Right renal cortex interstitium (tissue), 3 donors: ENCODE measurements at places on chromosomes 2 and 18.

GRCh38 chr18:47254341-47254939 lies 3.0 kb upstream of the SKOR2 start:
- no peak for DNase-seq

GRCh38 chr2:24022975-24023575 lies 13.2 kb downstream of the MFSD2B start:
- DNase-seq: no peak

DNA sequence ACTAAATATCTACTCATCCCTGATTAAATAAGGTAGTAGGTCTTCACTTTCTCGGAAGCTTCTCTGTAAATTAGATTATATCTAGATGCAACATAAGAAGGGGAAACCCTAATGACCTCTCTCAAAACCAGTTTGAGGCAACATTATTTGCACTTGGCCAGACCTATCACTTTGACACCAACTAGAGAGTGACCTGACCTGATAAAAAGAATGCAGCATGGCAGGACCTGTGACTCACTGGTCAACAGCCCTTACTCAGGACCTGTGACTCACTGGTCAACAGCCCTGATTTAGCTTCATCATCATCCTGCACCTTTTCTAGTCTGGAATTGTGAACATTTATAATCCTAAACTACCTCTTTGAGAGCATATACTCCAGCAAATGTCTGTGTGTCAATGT lies 1957.7 kb upstream of the CELF4 start:
- no peak for DNase-seq

DNA sequence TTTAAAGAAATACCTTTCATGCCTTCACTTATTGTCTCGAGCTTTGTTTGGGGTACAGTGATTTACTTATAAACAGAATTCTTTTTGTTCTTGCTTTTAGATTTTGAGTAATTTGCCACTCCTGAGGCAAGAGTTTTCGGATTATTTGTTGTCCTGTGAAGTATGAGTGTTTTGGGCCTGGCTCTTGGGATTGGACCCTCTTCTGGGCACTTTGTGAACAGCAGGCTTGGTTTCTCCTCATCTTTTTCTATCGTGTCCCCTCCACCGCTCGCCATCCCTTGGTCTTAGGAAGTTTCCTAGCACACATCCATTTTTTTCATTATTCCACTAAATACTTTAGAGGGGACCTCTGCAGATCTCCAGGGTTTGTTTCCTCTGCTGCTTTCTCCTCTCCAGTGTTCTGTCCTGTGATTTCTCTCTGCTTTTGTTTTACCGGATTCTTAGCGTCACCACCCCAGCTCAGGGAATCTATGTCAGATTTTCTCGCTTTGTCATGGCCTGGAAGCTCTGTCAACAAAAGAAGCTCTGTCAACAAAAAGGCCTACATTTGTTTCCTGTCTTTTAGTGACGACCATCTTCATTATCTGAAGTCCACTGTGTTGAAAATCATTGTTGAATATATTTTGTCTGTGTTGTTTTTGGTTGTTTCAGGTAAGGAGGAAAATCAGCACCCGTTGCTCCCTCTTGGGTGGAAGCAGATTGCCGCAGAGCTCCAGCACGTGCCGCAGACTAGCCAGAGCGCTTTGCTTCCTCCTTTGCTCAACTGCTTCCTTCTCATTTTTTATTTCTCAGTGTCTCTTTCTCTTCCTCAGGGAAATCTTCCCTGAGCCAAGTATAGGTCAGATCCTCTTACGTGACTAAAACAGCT lies 27.8 kb downstream of the ANKRD62 start:
- DNase-seq: no peak

GRCh38 chr18:49788327-49788898 lies 24.9 kb downstream of the ACAA2 start:
- DNase-seq: no peak

GRCh38 chr18:55863391-55863706 lies 275.4 kb upstream of the TCF4 start:
- DNase-seq: no peak

DNA sequence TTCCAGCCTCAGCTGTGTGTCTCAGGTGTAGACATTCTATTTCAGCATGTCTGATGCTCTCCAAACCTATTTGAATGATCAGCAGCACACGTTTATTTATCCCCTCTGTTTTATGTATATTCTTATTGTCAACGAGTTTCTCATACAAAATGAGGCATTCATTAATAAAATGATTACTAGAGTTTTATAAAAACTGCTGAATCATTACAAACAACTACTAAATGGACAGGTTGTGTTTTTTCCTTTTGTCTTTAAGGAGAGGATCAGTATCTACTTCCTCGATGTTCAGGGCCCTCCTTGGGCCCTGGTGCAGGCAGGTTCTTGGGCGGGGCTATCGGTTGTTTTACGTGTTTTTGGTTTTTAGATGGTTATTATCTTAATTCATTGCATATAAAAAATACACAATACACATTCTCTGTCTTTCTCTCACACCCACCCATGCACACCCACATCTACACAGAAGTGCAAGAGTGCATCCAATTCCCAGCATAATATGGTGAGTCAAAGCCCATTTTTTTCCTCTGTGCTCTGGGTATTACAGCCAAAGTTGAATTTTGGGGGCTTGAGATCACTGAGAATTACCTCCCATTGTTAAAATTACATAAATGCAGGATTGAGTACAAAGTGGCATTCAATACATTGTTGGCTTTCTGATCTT lies 24.2 kb downstream of the LPIN1 start:
- DNase-seq: no peak

DNA sequence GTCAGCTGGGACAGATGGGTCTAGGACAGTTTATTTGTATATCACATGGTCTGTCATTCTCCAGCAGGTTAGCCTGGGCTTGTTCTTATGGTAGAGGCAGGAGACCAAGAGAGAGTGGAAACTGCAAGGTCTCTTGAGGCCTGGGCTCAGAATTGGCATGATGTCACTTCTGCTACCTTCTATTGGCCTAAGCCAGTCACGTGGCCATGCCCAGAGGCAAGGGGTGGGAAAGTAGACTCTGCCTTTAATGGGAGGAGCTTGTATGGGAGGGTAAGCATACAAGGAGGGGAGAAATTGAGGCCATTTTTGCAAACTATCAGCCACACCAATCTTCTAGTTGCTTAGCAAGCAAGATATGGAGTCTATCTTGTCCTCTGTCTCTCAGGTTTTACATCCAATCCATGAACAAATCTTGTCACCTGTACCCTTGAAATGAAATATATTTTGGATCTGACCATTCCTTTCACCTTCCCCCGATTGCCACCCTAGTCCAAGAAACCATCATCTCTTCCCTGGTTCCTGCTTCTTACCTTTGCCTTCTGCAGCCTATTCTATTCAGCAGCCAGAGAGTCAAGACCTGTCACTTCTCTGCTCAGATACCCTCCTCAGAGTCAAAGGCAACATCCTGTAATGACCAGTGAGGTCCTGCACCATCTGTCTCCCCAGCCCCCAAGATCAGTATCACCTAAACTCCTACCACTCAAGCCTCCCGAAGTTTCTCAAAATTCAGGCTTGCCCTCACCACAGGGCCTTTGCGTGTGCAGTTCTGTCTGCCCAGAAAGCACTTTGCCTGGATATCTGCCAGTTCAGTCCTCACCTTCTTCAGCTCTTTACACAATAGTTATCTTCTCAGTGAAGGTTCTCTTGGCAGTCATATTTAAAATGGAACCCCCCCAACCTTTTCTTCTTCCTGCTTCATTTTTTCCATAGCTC lies 240.0 kb downstream of the LOXHD1 start:
- DNase-seq: no peak

GRCh38 chr2:52880872-52881271 lies 886.7 kb upstream of the CHAC2 start:
- DNase-seq: no peak

- no peak for DNase-seq
These were observed 22.5 kb downstream of the C1QL2 start for GRCh38 chr2:119136093-119136492.

- no peak for DNase-seq
These were observed 293.3 kb upstream of the PARD3B start for GRCh38 chr2:204251998-204252376.

DNA sequence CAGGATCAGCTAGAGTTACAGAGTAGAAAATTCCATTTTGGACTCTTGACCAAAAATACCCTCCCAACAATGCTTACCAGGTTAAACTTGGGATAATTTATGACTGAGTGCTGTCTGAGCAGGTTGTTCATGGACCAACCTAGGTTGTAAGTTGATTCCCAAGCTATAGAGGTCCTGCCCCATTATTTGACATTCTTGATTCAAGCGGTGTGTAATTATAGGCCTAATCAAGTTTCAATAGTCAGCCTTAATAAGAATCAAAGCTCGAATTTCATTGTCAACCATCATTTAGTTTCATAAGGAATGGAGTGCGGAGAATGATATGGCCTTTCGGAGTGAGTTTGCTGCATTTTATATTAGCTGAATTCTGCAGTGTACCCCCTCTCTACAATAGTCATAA lies 152.8 kb upstream of the FIGN start:
- DNase-seq: no peak

DNA sequence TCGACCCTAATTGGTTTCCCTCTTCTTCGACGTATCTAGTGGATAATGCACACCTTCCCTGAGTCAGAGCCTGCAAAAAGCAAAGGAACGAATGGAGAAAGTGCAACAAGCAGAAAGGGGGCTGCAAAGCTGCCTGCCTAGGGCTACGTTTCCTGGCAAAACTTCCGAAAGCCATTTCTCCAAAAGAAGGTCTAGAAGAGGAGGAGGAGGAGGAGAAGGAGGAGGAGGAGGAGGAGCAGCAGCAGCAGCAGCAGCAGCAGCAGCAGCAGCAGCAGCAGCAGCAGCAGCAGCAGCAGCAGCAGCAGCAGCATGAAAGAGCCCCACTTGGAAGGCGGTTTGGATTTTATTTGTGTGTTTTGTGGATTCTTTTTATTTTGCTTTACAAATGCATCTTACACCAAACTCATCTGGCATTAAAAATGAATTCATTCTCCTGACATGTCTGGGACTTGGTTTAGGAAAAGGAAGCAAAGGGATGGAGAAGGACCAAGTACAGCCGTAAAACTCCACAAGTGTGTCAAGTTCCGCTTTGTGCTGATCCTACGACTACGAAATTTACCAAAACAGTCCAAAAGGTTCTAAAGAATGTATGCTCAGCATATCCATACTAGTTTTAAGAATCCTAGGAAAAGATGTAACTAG lies 2.0 kb downstream of the TCF4 start:
- peak; percentile 30 for DNase-seq

DNA sequence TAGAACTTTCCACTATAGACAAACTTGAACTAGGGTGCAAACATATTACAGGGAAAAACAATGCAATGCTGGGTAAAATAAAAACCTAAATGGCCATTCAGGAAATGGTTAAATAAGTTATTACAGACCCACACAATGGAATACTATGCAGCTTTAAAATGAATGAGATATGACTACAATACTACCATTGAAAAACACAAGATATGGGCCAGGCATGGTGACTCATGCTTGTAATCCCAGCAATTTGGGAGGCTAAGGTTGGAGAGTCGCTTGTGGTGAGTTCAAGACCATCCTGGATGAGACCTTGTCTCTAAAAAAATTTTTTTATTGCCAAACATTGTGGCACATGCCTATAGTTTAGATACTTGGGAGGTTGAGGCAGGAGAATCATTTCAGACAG lies 6.8 kb downstream of the PECR start:
- no peak for DNase-seq

GRCh38 chr2:202113571-202114142 lies 40.6 kb downstream of the KIAA2012 start:
- no peak for DNase-seq

DNA sequence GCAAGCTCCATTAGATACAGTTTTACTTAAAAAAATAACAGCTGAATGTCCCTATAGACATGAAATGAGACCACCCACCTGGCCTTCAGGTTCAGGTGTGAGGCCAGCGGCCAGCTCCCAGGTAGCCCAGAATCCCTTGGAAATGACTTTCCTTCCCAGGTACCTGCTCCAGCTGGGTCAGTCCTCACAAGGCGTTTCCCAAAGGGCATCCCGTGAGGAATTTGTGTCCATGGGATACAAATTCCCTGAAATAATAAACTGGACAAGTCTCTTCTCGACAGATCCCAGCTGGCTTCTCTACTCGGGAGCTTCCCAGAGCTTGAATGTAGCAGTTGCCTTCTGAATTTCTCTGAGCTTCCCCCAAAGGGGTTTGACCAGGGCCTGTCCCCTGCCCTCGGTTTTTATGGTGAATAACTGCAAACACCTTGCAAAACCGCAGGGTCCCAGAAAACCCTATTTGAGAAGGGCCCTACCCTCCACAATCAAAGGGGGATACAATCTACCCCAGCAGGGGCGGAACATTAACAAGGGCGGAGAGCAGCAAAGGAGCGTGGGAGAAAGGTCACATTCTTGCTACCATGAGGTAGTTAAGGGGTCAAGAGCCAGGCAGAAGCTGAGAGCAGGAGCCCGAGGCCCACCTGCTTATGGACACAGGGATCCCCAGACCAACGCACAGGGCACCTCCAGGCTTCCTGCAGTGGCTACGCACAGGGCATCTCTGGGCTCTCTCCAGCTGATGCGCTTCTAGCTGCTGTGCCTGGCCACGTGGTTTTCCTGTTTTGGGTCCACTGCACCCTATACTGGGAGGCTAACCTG lies 107.7 kb downstream of the HDAC4 start:
- DNase-seq: no peak

GRCh38 chr2:177262092-177262491 lies 2.4 kb downstream of the NFE2L2 start:
- DNase-seq: no peak

GRCh38 chr2:226609366-226609765 lies 190.3 kb downstream of the IRS1 start:
- no peak for DNase-seq

DNA sequence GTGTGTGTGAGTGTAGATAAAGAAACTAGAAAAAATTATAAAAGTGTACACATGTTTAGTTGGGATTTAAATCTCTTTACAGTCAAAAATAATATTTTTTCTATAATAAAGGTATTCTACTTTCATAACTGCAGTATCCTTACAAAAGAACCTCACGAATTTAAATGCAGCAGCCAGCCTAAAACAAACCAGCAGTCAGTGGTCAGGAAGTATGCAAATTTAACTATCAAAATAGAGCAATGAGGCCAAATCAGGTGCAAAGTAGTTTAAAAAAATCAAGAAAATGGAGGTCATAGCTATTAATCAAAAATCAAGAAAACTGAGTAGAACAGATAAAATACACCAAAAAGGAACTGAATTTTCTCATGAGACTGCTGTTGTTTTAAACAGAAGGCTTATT lies 407.1 kb downstream of the CDH19 start:
- DNase-seq: no peak

GRCh38 chr2:1817256-1818051 lies 73.1 kb upstream of the PXDN start:
- no peak for DNase-seq

- no peak for DNase-seq
These were observed 15.6 kb downstream of the SLC4A3 start for GRCh38 chr2:219643084-219643473.

- no peak for DNase-seq
These were observed 68.4 kb upstream of the CTDP1 start for GRCh38 chr18:79611040-79611681.

- no peak for DNase-seq
These were observed 77.1 kb upstream of the SEC11C start for GRCh38 chr18:59062643-59063006.

DNA sequence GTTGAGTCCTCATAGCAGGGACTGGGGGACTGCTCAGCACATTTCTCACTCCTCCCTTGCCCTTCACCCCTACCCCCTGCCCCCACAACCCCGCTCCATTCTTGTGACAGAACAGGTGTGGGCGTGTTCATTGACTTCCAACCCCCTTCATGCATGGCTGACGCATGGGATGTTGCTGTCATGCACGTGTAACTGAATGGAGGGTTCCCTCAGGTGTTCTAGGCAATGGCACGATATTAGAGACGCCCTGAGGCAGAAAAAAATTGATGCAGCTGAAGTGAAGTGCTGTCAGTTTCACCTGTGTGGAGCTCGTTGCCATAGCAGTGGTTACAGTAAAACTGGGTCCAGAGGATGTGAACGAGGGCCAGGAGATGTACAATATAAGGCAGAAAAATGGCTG lies 6.5 kb upstream of the THOC1 start:
- DNase-seq: no peak
